ENCODE measurements at places on chromosomes 7 and 10. TPM values are rescaled to one million over a fixed set of nuclear protein-coding genes. Genes with fewer than 3 reads are reported as not detected.

GRCh38 chr10:28385748-28386502, 83.1 kb upstream of the MPP7 start:
- no peak for DNase-seq

- no peak for DNase-seq
Observed at GRCh38 chr10:2478656-2479055, 588.7 kb upstream of the PFKP start.

DNA sequence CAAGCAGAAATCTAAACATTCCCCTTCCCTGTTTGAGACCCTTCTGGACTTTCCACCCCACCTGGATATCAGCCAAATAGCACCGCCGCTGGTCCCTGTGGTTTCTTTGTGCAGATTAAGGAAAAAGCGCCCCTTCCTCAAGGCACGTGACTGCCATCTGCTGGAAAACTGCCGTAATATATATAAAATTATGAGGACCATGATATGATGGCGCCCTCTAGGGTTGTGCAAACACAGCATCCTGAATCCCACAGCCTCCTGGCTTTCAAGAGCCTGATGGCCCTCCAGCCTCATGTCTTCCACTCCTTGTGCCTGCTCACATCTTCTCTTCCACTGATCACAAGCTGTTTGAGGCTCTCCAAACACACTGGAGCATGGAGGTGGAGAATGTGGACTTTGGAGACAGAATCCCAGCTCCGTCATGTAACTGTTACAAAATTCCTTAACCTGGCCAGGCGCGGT, 121.3 kb downstream of the MYL10 start:
- DNase-seq, result peak; percentile 69

DNA sequence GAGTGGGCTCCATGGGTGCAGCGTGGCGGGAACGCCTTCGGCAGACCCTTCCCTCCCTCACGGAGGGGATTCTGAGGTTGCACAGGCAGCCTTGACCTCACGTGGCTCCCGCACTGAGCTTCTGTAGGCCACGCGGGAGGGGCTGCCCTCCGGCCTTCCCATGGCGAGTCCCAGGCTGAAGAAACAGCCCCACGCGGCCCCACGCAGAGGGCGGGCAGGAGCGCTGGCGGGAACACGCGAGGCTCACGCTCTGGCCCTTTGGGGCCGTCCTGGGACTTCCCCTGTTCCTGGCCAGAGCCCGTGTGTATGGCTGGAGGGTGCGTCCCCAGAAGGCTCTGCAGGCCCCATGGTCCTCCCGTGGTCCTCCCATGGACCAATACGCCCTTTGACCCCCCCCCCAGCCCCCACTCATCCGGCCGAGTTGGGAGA, 21.7 kb upstream of the NKX6-2 start:
- DNase-seq, result no peak

C10orf67 gene
- polyA plus RNA-seq, result 0.48 TPM

DNA sequence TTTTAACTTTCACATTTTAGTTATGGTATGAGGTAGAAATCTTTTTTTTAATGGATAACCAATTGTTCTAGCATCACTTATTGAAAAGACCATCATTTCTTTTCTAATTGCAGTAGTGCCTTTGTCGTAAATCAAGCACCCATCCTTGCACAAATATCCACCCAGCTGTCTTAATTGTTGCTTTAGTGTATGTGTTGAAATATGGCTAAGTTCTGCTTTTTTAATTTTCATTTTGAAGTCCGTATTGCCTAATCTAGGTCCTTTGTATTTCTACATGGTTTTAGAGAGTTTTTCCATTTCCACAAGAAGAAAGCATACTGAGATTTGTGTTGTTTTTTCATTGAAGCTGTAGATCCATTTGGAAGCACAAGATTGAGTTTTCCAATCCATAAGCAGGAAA, 259.6 kb upstream of the SEMA3E start:
- no peak for DNase-seq

DNA sequence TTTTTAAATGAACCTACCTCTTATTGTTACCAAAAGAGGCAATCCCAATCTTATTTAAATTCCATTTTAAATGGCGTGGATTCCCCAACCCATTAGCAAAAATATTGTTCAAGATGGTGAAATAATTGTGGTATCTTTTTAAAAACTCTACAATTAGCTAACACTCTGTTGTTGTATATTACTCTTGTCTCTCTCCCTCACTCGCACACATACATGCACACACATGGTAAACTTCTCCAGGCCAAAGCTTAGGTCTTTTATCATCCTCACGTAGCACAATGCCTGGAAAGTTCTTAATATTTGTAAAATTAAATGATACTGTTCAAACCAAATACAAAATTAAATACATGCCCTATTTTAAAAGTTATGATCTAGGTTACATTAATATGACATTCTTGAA, 169.2 kb upstream of the WNT16 start:
- DNase-seq, result no peak

- DNase-seq, result no peak
Observed at GRCh38 chr7:5420881-5421713, 2.5 kb downstream of the TNRC18 start.

GRCh38 chr10:6840766-6841165, 260.7 kb upstream of the PRKCQ start:
- DNase-seq, result no peak

GRCh38 chr10:106185951-106186350, 978.6 kb downstream of the SORCS1 start:
- DNase-seq, result no peak

SNX10 gene
- 7.6 TPM for polyA plus RNA-seq

GRCh38 chr7:88105231-88105630, 114.6 kb downstream of the SRI start:
- no peak for DNase-seq

ITIH2 gene
- 1.6 TPM for polyA plus RNA-seq

DNA sequence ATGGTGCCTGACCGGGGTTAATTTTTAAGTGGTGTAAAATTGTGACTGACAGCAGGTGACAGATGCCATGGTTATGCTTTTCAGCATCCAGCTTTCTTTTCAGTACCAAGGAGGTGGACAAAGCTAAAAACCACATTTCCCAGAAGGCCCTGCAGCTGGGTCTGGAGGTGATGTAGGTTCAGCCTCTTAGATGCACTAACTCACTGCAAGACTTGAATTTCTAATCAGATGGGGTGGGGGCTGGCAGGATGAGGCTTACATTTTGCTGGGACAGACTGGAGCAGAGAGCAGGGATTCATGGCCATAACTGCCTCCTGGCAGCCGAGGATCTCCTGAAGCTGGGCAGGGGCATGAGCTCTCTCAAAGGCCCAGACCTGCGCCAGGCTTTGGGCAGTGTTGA, 52.4 kb downstream of the PDIA4 start:
- DNase-seq, result no peak

- no peak for DNase-seq
Observed at GRCh38 chr10:122682522-122682921, 17.1 kb downstream of the C10orf120 start.

DNA sequence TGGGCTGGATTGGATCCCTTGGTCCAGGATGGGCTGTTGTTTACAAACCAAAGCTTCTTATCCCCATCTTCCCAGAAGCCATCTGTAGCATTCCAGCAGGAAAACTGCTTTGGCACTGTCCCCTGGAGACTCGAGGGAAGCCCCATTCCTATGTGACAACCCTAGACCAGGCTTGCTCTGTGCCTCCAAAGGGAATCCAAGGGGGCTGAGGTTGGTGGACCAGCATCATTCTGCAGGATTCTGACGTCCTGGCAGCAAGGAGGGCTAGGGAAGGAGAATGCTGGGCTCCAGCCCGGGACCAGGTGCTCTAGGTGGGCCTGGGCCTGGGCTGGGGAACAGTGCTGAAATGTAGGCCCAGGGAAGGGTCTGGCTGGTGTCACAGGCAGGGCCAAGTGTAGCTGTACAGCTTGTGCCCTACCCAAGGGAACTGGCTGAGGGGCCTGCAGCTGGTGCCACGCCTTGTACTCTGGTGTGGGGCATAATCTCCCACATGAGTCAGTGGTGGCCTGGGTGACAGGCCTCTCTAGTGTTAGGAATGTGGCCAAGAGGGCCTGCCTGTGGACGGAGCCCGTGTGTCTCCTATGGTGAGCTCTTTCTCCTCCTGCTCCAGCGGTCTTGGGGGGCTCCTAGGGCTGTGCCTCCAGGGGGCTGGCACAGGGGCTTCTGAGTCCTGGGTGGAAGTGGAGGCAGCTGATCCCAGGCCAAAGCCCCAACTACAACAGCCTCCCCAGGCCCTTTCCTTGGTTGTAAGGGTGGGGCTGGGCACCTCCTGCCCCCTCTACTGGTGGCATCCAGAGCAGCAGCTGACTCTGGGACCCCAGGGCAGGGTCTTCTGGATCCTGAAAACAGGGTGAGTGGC, 25.2 kb downstream of the TRIM8 start:
- no peak for DNase-seq

DNA sequence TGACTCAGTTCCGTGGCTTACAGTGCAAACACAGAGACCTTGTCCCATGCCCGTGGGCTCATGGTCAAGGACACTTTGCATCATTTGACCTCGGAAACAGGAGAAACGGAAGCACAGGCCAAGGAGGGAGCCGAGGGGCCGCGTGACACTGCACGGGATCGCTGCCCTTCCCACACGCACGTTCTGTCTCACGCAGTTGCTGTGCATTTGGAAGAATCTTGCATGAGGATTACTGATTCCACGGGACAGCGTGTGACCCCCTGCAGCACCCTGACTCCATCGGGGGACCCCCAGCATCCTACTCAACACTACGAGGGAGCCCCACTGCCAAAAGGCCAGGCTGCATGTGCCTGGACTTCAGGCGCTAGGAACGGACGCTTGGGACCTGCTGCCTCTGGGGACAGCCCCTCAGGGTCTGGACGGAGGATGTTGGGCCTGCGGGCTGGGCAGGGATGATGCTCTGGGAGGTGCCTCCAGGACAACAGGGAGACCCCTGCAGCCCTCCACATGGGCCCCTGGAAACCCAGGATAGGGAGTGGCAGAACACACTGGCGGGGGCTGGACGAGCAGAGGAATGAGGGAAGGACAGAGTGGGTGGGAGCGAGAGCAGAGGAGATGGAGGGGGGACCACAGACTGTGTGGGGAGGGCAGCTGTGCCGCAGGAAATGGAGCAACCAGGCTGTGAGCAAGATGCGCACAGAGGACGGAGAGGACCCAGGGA, 222.2 kb downstream of the DNAJB6 start:
- no peak for DNase-seq

DNA sequence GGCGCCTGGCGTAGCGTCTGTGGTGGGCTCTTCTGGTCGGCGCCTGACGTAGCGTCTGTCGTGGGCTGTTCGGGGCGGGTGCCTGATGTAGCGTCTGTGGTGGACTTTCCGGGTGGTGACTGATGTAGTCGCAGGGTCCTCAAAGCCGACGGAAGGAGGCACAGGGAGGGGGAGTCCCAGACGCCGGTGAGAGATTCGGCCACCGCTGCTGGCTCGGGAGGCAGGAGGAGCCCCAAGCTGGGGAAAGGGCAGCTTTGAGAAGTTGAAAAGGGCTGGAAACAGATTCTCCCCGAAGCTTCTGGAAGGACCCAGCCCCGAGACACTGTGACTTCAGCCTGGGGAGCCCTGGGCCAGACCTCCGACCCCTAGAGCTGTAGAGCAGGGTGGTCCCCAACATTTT, 105.7 kb downstream of the DNAJB6 start:
- no peak for DNase-seq

KNDC1 gene
- 4.6 TPM for polyA plus RNA-seq

SAMD9 gene
- polyA plus RNA-seq, result 9.7 TPM

DNA sequence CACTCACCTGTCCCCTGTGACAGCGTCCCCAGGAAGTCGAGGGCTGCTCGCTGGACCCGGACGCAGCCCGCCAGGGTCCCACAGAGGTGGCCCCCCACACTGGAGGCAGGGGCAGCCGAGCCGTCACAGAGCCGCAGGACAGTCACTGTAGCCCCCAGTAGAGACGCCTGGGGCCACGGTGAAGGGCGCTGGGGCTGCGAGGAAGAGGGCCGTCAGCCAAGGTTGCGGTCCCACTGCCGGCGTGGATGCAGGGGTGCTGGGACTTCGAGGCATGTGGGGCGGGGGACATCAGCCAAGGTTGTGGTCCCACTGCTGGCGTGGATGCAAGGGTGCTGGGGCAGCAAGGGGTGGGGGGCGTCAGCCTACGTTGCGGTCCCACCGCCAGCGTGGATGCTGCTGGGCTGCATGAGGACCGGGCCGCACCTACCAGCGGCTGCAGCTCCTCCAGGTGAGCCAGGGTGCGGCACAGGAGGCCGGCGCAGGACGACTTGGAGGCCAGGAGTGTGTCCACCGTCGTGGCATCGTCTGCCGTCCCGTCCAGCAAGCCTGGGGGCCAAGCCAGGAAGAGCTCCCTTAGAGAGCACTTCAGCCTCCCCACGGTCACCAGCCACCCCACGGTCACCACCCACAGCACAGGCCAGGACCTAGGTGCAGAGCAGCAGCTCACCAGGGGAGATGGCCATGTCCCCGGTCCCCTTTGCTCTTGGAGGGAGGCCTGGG, 13.9 kb downstream of the BRAT1 start:
- no peak for DNase-seq

NPSR1 gene
- not detected for polyA plus RNA-seq

- DNase-seq, result peak; percentile 30
Observed at GRCh38 chr7:83547526-83547925, 101.4 kb downstream of the SEMA3E start.

DNA sequence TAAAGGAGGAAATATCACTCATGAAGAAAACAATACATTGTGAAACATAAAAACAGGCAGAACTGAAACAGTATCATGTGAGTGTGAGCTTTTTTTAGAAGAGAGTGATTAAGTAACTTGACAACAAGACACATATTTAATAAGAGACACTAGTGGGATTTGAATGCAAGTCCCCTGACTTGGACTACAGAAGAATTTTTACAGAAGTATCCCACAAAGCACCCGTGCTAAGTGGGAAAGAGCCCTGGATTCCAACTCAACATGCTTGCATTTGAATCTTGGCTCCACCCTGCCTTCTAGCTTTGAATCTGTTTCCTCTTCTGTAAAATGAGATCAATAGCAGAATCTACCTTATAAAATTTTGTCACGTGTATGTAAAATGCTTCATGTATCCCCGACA, 166.2 kb downstream of the ZNF365 start:
- DNase-seq, result no peak

DNA sequence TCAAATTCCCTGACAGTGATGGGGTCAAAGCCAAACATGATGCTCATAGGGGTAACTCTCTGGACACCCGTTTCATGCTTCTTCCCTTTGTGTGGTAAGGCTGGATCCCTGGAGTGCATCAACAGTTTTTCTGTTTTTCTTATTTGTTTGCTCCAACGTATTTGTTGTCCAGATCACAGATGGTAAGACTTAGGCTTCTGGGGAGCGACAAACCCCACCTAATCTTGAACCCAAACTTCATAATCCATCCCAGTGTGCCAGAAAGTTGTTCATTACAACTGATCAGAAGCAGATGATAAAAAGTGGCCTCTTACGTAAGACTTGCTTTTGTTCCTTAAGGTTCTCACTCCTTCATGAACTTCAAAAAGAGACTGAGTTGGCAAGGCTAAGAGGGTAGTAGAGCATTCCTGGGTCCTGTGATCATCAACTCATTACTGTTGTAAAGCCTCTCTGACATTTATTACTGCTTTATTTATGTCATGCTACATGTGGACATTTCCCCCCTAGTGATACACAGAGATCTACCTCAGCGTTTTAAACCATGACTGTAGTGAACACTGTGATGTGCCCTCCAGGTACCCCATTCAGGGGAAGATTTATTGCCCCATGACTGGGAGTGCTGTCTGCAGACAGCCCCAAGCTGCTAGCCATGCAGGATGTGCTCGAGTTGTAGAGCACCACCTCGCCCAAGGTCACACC, 125.6 kb downstream of the CCDC71L start:
- DNase-seq, result no peak

- DNase-seq, result no peak
Observed at GRCh38 chr7:21146642-21147423, 281.1 kb upstream of the SP4 start.

PIP gene
- not detected for polyA plus RNA-seq
